ENCODE measurements at places on chromosomes 11 and 22.

- no peak for DNase-seq
These were observed 14.2 kb upstream of the APOA1 start for GRCh38 chr11:116851626-116852025.

DNA sequence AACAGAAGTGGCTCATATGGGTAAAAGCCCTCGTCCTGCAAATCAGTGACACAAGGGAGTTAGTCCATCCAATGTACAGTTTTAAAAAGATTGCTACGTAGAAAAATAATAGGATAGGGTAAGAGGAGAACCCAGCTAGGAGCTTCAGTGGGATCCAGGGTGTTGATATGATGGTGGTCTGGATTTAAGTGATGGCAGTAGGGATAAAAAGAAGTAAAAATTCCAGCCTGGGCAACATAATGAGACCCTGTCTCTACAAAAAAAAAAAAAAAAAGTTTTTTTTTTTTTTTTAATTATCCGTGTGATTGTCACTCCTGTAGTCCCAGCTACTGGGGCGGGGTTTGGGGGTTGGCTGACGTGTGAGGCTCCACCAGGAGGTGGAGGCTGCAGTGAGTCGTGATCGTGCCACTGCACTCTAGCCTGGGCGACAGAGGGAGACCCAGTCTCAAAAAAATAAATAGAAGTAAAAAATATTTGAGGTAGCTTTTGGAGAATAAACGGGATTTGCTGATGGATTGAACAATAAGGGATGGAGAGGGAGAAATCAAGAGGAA lies 7.0 kb upstream of the L3MBTL2 start:
- DNase-seq = no peak

DNA sequence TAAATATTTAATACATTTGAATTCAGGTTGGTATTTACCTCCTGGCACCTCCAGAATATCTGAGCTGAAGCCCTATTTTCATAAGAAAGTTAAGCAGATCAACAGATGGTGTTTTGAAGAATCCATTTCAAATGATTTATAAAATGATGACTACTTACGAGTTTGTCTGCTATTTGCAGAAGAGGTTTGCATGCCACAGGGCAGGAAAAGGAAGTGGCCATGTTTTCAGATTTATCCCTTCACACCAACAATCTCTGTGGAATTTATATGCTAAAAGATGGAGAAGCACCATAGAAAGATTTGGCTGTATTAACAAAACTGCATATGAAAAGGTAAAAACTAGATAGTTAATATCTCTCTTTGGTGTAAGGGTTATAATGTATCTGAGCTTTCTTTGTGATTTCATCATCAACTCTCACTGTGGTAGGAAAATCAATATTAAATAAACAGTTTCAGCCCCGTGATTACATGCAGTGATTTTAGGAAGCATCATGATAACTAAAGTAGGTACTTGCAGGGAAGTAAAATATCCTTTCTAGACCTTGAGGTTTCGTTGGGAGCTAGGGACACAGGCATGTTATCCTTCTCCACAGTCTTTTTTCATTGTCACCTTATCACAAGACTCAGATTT lies 2.6 kb downstream of the BMAL1 start:
- no peak for DNase-seq

- no peak for DNase-seq
These were observed 68.7 kb downstream of the CCDC81 start for GRCh38 chr11:86443415-86443814.

GRCh38 chr22:29230972-29231875 lies 25.5 kb downstream of the EMID1 start:
- no peak for DNase-seq

- DNase-seq = no peak
These were observed 725.3 kb upstream of the CCDC179 start for GRCh38 chr11:23585416-23586104.

DNA sequence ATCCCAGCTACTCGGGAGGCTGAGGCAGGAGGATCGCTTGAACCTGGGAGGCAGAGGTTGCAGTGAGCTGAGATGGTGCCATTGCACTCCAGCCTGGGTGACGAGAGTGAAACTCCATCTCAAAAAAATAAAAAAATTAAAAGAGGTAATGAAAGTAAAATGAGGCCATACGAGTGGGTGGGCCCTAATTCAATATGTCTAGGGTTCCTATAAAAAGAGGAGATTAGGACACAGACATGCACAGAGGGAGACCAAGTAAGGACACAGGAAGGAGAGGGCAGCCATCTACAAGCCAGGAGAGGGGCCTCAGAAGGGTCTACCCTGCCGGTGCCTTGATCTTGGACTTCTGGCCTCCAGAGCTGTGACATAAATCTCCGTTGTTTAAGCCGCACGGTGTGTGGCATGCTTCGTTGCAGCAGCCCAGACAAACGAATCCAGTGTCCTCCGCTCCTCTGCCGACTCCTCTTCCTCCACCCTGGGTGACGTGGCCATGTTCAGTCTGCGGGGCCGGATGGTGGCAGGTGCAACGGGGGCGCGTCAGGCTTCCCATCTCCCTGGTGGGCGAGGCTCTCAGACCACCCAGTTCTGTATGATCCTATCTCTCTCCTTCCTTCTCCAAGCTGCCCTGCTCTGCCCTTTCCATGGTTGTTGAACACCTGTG lies 51.6 kb upstream of the PARVG start:
- no peak for DNase-seq

DNA sequence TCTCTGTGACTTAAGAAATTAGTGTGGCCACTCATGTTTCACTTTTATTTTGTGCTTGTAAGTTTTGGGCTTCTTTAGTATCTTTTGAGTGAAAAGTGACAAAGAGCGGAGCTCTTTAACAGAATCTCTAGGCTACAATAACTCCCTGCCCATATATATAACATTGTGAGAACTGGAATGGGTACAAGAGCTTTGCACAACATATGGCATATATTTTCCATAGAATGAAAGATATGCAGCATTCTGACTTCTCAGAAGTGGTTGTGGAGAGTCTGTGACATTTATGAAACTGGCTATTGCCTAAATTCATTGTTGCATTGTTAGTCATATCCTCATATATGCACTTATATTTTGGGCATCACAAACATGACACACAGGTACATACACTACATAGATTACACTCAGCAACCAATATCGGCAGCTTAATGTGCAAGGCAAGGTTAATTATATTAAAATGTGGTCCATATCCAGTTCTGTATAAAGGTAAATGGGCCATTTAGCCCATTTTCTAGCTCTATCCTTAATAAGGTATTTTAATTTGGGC lies 1148.2 kb downstream of the FAM181B start:
- DNase-seq = no peak

GRCh38 chr11:1988667-1989317 lies 8.8 kb downstream of the H19 start:
- DNase-seq = no peak

DNA sequence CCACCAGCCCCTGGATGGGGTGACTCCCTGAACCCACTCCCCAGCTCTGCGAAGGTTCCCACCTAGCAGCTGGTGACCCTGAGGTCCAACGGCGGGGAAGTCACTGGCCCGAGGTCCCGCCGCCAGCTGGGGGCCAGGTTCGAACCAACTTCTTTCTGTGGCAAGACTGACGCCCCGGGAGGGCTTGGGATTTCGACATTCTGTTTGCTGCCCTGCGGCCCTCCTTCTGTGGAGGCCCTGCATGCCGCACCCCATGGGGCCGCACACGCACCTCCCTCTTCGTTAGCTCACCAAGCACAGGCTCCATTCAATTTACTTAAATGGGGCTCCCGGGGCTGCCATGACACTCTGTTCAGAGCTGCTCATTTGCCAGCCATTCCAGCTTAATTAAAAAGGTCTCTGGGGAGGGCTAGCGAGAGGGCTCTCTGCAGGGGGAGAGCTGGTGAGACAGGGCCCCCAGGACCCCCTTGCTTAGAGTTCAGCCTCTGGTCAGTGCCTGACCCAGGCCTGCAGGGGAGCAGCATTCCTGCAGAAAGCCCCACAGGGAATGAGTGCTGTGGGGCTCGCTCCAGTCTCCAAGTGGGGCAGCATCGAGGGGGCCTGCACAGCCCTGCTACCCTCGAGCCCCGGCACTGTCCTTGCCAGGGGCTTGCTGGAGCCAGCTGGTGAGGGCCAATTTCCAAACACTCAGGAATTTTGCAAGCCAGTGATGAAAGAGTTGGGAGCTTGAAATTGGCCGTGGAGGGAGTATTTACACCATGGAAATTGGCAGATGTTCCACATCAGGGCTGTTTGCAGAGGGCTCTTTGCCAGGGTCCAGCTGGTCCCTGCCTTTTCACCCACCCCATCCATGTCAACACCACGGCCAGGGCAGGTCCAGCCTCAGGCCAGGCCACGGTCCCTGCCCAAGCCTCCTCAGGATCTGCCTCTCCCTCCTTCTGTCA lies 80.8 kb downstream of the CACNA1I start:
- no peak for DNase-seq

DNA sequence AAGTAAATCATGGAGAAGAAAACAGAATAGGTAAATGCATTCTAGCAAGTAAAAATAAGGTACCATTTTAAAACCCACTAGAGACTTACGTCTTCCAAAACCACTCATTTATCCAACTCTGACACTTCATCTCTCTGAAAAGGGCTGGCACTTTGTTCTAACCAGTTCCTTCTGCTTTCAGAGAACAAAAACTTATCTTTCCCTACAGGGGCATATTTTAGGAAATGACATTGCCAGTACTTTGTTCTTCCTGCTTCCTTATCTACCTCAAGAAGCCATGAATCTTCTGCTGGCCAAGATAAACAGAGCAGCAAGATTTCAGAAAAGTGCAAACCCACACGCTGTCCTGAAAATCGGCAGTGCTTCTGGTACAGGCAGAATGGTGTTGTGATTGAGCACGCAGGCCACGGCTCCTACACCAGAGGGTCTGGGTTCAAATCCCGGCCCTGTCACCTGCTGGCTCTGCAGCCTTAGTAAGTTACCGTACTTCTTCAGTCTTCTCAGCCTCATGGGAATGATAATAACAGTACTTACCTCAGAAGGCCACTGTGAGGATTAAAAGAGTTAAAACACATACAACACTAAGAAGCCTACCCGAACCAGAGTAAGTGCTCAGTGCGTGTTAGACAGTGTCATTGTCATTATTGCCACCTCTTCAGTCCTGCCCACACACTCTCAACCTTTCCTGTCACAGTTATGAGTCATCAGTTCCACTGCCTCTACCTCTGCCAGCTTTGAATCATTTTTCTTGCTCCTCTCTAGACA lies 11.0 kb downstream of the MPZL3 start:
- no peak for DNase-seq

DNA sequence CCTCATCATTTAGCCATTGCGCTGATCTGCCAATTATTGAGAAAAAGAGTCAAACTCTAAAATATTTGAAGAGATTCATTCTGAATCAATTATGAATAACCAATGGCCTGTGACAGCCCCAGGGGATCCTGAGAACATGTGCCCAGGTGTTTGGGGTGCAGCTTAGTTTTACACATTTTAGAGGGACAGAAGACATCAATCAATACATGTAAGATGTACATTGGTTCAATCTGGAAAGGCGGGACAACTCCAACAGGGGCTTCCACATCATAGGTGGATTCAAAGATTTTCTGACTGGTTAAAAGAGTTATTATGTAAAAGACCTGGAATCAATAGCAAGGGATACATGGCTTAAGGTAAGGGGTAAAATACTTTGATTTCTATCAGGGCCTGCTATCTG lies 4.9 kb upstream of the MRGPRE start:
- no peak for DNase-seq

DNA sequence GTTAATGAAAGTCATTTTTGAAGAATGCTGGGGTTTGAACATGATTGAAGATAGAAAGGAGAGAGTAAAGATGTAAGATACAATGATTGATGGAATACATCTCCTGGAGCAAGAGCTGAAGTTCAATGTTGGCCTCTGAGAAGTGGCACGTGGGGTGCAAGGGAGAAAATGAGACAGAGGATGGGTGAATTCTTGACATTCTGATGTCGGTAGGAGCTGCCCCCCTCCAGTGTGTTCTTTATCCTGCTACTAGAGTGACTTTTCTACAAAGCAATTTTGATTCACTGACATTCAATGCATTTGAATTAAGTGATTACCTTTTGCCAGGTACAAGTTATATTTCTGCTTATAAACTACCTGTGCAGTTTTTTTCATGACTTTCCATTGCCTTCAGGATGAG lies 159.0 kb upstream of the MTMR2 start:
- no peak for DNase-seq

DNA sequence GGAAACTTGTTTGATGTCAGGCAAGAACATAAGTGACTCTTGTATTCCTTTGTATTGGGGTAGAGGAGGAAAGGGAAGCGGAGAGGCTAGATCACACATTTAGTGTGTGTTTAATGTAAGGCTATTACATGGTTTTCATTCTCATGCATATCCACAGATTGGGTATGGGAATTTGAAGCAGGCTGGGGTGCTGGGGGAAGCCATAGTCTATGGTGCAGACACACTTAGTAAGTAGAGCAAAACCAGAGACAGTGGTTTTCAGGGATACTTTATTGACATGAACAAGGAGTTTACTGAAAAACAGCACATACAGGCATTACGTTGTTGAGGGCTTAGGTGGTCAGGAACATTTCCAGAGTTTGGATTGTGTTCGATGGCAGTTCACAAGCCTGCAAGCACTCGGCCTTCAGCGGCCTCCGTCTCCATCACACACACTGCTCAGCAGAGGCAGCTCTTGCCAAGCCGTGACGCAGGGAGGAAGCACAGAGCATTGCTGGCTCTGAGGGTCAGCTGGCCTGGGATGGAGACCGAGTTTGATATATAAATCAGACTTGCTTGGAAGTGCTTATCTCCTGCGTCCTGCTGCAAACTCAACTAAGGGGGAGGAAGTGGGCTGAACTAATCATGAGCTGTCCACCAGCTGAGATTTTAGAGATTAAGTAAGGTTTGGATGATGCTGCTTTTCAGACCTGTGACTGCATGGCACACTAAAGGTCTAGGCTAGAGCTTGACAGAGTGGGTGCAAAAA lies 25.3 kb downstream of the SCN3B start:
- no peak for DNase-seq

GRCh38 chr11:125483592-125483991 lies 12.5 kb downstream of the FEZ1 start:
- no peak for DNase-seq

GRCh38 chr11:8765294-8765693 lies 82.7 kb downstream of the RPL27A start:
- DNase-seq = no peak

DNA sequence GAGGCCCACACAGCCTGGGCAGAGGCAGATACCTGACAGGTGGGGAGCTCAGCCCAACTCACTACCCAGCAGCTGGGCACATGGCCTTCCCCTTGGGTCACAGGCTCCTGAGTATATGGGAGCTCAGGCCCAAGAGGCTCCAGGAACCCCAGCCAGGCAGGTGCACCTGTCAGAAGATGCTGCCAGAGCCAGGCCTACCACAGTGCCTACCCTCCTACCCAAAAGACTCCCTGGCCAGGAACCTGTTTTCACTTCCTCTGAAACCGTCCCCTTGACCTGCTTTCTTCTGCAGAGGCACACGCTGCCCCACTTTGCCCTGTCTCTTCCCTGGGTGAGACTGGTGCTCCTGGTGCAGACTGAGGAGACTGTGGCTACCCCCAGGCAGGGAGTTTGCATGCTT lies 2.9 kb downstream of the CHID1 start:
- DNase-seq = no peak

- DNase-seq = no peak
These were observed 40.1 kb upstream of the CARD18 start for GRCh38 chr11:105179542-105180278.

All from NCI-H524 treated with DMSO at 0.1 percent for 48 hours (cell line).